Activated T-helper 17 cell treated with anti-CD3 and anti-CD28 coated beads, Interleukin-2, amount 50 U/mL, for 72 hours (primary cell): ENCODE measurements at places on chromosomes 3 and 15. TPM values are rescaled to one million over a fixed set of nuclear protein-coding genes. Genes with fewer than 3 reads are reported as not detected.

TRH gene
- total RNA-seq = not detected

GRCh38 chr3:186683979-186684378 is 18.2 kb downstream of the HRG start:
- no peak for ATAC-seq

CELSR3 gene
- total RNA-seq = 20.3 TPM

AMOTL2 gene
- total RNA-seq = not detected

DNA sequence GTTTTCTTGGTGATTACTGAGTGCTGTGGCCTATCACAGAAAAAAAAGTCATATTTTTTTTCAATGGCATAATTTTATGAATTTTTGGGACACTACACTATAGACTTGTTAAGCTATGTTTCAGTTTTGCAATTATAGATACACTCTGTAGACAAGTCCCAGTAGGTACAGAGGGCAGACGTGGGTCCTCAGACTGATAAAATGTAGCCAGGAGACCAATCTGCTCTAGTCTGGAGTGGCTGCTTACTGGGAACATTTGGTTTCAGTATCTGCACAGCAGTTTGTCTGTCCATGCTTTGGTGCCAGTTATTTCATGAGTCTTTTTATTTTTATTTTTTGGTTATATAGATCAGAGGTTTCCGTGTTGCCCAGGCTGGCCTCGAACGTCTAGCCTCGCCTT is 313.4 kb upstream of the LRRFIP2 start:
- no peak for ATAC-seq

ZIC1 gene
- total RNA-seq = not detected

GRCh38 chr3:22115581-22115980 is 364.6 kb upstream of the ZNF385D start:
- no peak for ATAC-seq

DNA sequence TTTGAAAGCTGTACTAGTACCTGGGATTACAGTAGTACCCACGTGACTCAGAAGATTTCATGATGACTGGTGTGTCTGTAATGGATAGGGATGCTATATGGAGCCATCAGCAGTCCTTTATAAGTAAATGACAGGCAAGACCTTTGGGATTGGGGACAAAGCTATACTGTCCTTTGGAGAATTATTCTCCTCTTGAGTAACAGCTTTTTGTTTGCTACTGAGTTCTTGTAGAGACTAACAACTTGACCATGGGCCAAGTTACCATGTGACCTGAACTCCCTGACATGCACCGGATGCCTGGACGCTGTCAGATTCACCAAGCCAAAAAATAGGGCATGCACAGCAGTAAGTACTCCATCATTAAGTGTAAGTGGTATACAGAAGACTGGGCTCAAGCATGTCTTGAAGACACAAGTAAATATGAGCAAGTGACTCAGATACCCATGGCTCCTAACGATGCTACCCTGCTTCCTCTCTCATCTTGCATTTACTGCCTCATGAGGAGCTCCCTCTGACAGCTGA is 12.9 kb downstream of the SEC11A start:
- ATAC-seq = peak; percentile 58

C3orf18 gene
- 50.8 TPM for total RNA-seq

IGSF11 gene
- 0.52 TPM for total RNA-seq

- peak; percentile 66 for ATAC-seq
Observed at GRCh38 chr3:151203051-151203420, at the start of gene GPR171. Gene GPR171, minus strand, starts transcription at chr3:151203216. Its CDS starts 3,830 bp downstream, at chr3:151199386.

- ATAC-seq = peak; percentile 10
Observed at GRCh38 chr3:119145128-119145499, 851 bp upstream of the TEX55 start.

CYP11A1 gene
- total RNA-seq = not detected

COLQ gene
- 2.7 TPM for total RNA-seq

GRCh38 chr15:45332694-45333093 is 45.6 kb downstream of the GATM start:
- no peak for ATAC-seq

BTLA gene
- total RNA-seq = 10.4 TPM

ESYT3 gene
- total RNA-seq = 0.09 TPM

DNA sequence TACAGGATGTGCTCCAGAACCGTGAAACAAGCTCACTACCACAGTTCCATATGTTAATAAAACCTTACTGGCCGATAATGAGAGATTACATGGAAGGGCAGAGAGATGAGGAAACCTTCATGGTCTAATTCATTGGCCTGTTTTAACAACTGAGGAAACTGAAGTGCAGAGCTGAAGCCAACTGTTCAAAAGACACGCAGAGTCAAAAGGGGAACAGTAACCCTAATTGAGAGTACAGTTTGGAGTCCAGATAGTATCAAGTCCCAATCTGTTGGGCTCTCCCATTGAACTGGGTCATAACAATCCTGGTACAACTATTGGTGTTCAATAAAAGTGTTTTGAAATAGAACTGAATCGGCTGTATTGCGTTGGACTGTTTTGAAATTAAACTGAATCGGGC is 69.6 kb downstream of the SLC12A8 start:
- no peak for ATAC-seq

GRCh38 chr3:30871720-30872119 is 22.7 kb downstream of the GADL1 start:
- ATAC-seq = no peak

GRCh38 chr15:31471731-31472430 is 145.2 kb downstream of the KLF13 start:
- no peak for ATAC-seq

- ATAC-seq = no peak
Observed at GRCh38 chr15:43302205-43302817, 28.1 kb downstream of the LCMT2 start.

DNA sequence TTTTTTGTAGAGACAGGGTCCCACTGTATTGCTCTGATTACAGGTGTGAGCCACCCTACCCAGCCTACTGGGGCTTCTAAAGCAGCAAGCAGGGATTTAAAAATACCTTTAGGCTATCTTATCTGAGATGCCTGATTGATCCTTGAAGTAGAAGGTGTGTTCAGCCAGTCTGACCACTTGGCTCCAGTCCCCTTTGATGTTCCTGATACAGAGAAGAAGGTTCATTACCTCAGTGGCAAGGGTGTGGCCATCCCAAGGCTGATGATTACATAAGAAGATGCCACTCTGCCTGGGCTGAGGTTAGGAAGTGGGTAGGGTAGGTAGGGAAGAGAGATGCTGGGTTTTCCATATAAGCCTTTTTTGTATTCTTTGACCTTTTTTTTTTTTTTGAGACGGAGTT is 11.2 kb upstream of the DCAF1 start:
- no peak for ATAC-seq

INO80 gene
- 25.9 TPM for total RNA-seq

DNA sequence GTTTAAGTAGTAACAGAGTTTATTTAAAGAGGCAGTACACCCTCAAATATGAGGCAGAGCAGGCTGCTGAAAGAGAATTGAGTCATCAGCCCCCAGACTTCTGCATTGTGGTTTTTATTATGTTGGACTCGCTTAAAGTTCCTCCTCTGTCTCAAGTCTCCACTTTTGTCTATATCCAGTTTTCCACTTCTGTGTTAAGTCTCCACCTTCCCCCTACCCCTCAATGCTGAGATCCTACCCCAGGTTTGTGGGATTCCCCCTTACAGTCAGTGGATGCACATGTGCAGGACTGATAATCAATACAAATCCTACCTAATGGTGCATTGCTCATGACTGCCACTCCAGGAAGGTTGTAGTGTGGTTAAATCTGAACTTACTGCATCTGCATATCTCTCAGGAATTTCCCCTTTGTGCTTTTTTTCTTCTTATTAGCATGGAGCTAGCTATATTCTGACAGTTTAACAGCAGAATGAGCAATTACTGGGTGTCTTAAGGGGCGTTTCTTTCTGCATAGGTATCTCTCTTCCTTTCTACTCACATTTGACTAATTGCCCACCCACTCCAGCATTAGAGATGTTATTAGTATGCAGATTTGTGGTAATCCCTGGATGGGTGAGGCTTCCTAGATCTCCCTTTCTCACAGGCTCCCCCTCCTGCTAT is 11.9 kb upstream of the CD200R1L start:
- ATAC-seq = peak; percentile 90

- ATAC-seq = no peak
Observed at GRCh38 chr15:86919581-86919980, 839.9 kb downstream of the AGBL1 start.

ENTPD3 gene
- not detected for total RNA-seq

DNA sequence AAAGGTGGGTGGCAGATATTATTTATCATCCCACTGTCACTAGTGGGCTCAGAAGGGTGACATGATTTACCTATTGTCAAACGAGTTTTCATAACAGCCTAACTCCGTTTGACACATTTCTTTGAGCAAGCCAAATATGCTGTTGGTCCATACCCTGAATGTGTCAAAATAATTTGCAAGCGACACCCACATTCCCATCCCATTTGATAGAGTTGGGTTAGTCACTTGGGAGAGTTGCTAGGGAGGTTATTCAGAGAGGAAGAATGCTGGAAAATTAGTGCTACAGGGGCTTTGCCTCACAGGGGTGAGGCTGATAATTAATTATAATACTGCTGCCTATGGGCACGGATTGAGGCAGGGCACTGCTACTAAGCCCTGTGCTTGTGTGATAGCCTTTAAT is 98.5 kb upstream of the FHIT start:
- ATAC-seq = no peak

GRCh38 chr3:196323691-196324090 is 5.7 kb upstream of the DYNLT2B start:
- ATAC-seq = no peak

DNA sequence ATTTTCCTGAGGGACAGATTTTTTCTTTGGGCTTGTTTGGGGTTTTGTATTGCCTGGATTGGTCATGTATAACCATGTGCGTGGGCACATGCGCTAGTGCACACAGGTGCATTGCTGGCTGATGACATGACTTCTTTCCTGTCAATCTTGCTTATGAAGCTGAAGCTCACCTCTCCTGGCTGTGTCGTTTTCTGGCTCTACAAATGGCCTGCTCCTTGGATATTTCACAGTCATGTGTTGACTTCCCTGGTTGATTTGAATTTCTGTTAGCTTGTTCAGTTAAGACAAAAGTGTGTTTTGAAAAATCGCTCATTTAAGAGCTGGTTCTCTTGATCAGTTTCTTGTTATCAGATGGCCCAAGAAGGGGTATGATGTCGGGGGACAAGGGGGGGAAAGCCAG is 11.5 kb downstream of the PTPRG start:
- ATAC-seq = no peak

DNA sequence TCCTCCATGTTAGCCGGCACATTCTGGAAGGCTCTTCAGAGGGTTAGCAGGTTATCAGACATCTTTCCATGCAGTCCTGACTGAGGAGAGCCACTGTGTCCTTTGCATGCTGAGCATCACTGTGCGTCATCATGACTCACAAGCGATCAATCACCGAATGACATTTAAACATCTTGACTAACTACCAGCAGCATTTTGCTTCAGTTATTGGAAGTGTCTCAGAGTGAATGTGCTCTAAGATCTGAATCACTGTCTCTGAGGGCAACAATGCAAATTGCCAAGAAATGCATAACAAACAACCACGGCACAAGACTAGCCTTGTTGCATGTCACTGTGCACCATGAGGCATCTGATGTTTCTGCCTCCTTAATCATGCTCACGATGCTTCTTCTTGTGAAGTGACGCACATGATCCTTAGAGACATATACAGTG is 18.3 kb upstream of the ATP8B4 start:
- peak; percentile 75 for ATAC-seq

DNA sequence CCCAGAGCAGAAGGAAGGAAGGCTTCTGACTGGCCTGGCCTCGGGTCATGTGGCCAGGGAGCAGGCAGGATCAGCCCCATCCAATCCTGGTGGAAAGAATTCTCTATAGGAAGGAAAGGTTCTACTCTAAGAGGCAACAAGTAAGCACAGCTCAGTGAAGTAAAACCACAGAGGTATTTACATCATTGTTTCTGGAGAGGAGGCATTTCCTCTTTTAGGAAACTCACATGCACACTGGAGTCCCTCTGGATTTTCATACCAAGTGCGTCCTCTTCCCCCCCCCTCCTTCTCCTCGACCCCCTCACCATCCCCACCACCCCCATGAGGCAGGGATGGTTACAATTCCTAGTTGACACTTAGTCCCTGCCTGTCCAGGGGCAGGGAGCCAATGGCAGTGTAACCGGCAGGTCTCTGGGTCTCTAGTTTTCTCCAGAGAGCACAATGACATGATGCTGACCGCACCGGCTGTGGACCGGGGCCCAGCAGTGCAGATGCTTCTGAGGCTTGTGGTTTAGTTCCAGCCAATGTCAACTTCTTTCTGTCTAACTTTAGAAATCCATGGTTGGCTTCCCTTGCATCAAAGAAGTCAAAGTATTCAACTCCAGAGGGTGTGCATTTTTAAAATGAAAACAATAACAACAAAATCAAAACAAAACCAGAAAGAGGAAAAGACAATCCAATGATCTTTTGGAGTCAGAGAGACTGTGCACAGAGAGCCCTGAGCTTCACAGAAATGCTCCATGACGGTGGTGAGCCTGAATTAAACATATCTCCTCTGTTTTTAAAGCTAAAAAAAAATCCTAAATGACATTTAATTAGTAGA is 230.3 kb upstream of the TLE3 start:
- ATAC-seq = no peak

- ATAC-seq = no peak
Observed at GRCh38 chr3:11953778-11954177, 50.4 kb upstream of the SYN2 start.

DNA sequence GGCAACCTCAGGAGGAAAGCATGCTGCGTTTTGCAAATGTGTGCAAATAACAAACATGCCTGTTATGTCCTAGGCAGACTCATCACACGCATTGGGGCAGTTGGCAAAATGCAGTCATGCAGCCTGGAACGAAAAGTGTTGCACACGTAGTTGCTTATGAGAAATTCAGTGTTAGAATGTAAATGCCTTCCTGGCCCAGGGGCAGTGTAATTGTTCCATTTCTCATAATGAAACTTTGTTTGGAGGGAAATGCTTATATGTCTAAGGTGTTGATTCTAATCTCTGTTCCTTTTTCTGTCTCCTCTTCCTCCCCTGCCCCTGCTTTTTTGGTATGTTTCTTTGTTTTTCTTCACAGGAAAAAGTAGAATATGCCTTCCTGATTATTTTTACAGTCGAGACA is 156.0 kb downstream of the CACNA1D start:
- peak; percentile 39 for ATAC-seq

CHRNB4 gene
- total RNA-seq = not detected

GOLGA8S gene
- total RNA-seq = 0.06 TPM

DNA sequence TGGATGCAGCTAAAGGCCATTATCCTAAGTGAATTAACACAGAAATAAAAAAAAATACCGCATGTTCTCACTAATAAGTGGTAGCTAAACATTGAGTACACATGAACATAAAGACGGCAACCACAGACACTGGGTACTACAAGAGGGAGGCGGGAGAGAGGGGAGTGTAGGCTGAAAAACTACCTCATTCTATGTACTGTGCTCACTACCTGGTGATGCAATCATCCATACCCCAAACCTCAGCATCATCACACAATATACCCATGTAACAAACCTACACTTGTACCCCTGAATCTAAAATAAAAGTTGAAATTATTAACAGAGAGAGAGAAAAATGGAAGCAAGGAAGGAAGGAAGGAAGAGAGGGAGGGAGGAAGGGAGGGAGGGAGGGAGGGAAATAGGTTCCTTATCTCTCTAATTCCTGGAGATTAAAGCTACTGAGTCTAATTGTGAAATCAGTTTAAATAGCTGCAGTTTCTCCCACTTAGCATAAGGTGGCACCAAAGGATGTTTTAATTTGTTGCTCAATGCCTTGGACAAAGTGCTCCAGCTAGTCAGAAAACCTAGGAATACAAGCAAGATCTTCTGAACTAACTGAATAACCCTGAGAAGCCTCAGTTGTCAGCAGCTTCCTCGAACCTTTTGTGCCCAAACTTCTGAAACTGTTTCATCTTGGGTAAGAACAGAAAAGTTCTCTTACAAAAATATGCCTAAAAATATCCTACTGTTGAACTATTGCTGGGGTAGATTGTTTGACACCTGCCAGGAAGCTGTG is 79.4 kb upstream of the ATP11B start:
- ATAC-seq = peak; percentile 42

- no peak for ATAC-seq
Observed at GRCh38 chr15:31325595-31326155, 960 bp upstream of the KLF13 start.

STXBP5L gene
- not detected for total RNA-seq
